ENCODE measurements at places on chromosomes 12 and 14. TPM values are rescaled to one million over a fixed set of nuclear protein-coding genes. Genes with fewer than 3 reads are reported as not detected.

The CCDC196 gene
- not detected for polyA plus RNA-seq

The LRRK2 gene
- polyA plus RNA-seq: 0.17 TPM

The ARHGEF25 gene
- polyA plus RNA-seq: 0.27 TPM

The RPS26 gene
- 698 TPM for polyA plus RNA-seq

Measured in immature natural killer cell (primary cell).